ENCODE measurements at places on chromosomes 3 and 15. TPM values are rescaled to one million over a fixed set of nuclear protein-coding genes. Genes with fewer than 3 reads are reported as not detected.

Gene C3orf70
- total RNA-seq, result 0.06 TPM

Gene DZIP1L
- total RNA-seq, result 18.9 TPM

Gene PLA2G4B
- 1.2 TPM for total RNA-seq

Gene P2RY1
- total RNA-seq, result not detected

Gene CPN2
- total RNA-seq, result not detected

Gene HYAL1
- 0.23 TPM for total RNA-seq

Gene STRA6
- 0.06 TPM for total RNA-seq

Gene WDR76
- 39.1 TPM for total RNA-seq

Gene SPTBN5
- 0.69 TPM for total RNA-seq

Gene NR1D2
- 10.4 TPM for total RNA-seq

Gene P4HTM
- 21.0 TPM for total RNA-seq

Gene IL1RAP
- total RNA-seq, result 8.0 TPM

Gene KCNMB3
- total RNA-seq, result 0.63 TPM

Gene SLC28A2
- not detected for total RNA-seq

Gene ALG1L2
- not detected for total RNA-seq

DNA sequence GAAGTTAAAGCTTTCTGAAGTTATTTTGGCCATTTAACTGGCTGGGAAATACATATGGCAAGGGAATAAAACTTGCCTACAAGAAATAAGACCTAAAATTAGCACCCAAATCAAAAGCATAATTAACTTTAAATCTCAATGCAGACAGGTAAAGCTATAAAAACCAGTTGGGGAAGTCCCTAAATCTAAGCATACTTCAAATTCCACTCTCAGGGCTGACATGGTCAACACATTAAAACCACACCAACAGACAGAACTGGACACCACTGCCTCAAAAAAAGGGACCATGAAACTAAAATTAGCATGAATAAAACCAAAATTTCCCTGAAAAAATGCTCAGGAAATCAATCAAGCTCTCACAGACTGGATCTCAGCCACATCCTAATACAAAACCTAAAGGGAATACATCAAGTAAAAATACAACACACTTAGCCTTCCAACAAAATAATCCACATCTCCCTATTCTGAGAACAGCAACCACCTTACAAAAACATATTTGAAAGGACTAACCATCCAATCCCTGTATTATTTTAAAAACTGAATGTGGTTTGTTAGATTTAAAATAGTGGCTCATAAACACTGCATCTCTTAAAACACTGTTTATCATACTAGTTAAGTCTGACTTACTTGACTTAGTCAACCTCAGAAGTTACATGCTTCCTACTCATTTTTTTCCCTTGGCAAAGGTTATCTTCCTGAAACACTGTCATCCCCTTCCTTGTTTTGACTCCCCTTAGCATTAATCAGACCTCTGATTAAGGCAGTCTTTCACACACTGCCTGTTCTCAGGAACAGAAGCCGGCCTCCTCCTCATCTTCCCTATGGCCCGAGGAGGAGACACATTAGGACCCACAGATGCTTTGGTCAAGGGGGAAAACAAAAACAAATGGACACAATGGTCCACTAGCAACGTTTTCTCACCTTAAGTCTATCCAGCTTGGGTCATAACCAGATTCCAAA lies 8.3 kb downstream of the TRA2B start:
- no peak for DNase-seq

DNA sequence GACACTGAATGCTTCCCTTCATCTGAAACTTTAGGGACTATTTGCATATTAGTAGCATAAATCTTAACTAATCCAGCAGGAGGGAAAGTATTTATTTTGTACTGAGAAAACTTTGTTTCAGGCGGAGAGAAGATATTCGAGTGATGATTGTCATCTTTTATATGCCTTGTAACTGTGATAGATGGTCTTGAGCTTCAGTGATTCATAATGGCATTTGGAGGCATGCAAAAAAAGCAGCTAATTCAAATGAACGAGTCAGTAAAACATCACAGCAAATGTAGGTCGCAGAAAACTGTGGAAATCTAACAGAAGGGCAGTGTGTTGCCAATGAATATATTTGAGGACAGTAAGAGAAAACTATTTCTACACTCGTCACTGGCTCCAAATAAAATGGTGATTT lies 643.7 kb upstream of the NAALADL2 start:
- peak; percentile 28 for DNase-seq

DNA sequence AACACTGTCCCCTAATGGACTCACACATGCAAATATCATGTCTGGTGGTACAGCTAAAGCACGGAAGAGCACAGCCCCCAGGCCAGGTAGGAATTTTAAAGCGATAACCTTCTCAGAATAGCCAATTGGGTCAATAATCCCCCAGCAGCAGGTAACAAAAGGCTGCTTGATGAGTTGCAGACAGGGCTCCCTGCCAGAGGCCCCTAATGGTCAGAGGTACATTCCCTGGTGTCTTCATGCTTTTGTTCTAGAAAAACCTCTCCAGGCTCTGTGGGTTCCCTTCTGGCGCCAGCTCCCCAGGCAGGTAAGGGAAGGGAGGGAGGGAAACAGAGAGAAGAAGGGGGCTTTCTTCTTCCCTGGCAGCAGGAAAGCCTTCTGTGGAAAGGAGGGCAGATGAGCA lies 43.4 kb upstream of the PRTG start:
- DNase-seq, result no peak

DNA sequence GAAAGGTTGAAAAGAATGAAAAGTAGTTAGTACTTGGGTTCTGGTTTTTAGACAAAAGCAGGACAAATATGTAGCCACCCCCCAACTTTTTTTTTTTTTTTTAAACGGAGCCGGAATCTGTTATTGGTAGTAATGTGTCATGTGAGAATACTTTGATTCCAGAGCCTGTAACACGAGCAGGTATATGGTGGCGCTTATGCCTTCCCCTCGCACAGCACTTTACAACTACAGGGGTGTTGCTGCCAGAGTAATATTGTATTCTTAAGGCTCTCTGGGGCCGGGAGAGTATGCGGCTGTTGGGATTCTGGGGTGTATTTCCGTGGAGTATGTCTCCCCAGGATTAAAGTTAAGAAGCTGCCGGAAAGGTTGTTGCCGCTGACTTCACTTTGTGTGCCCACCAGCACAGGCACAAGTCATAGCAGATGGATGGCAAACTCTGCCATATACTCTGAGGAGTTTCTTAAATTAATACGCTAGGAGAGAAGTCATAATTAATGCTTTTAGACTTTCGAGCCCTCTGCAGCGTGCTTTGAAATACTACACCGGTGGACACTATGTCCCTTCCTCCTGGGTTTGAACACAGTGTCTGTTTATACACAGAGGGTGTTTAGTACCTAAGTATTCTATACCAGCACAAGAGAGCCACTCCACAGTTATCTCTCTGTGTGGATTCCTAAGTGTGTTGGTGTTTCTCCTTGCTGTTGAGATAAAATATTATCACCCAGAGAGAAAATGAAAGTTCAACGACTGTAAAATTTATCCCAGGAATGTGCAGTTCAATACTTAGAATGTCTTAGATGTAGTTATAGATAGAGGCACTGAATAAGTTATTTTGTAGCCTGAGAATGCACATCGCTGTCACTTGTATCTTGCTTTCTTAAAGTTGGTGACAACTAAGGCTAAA lies 1.4 kb downstream of the MBNL1 start:
- DNase-seq, result peak; percentile 64

DNA sequence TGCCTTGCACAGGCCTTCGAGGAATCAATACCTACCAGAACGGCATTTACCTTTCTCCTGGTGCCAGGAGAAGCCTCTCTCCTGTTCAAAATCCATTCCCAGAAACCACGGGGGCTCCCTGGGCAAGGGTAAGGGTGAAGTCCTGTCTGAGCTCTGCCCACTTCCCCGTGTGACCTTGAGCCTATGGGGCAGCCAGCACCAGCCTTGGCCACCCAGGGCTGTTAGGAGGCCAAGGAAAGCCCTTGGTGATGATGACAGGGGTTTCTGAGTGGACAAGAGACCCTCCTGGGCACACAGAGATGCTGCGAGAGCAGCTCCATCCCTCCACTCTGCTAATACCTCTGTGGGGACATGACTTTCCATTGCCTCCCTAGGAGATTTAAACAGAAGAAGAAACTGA lies 5.9 kb downstream of the SCN5A start:
- DNase-seq, result no peak

DNA sequence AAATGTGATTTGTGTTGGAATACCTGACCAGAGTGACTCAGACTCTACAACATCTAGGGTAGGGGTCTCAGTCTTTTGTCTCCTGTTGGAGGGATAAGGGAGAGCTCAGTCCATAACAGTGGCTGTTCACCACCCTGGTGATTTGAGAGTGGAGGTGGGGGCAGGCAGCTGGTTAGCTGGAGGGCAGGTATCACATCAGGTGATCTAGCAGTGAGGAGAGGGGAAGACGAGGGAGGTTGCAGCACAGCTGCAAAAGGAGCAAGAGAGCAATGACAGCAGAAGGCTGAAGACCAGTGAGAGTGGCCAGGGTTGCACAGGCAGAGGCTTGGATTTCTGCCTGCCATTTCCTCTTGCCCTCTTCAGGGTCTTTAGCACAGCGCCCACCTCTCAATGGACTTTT lies 38.4 kb downstream of the PLCL2 start:
- DNase-seq, result no peak

- DNase-seq, result peak; percentile 84
These were observed 30.9 kb downstream of the MGLL start for GRCh38 chr3:127791221-127791913.

DNA sequence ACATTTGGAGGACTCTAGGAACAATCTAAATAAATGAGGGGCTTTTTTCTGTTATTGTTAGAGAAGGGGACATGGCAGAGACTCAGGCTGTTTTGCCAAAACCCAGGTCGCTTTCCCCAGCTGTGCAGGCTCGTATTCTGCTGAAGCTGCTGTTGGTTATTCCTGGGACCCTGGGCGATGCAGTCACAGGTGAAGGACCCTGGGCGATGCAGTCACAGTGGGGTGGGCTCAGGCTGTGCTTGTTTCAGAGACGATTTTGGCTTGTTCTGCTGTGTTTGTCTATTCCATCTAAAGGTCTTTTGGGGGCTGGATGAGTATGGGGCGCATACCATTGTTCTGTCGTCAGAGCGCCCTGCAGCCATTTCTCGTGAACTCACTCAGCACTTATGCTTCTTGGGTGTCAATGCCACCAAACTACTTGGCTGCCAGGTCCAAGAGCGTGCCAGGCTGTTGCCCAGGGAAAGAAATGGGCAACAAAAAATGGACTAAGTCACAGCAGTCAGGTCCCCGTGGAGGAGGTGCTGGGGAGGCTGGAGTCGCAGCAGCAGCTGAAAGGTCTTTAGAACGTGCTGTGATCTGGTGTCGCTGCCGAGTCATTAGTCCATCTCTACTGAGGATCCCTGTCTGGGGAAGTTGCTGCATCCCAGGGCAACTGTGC lies 151.4 kb downstream of the CHDH start:
- DNase-seq, result no peak

- peak; percentile 27 for DNase-seq
These were observed 8.4 kb upstream of the PPP1R2 start for GRCh38 chr3:195551381-195551978.

DNA sequence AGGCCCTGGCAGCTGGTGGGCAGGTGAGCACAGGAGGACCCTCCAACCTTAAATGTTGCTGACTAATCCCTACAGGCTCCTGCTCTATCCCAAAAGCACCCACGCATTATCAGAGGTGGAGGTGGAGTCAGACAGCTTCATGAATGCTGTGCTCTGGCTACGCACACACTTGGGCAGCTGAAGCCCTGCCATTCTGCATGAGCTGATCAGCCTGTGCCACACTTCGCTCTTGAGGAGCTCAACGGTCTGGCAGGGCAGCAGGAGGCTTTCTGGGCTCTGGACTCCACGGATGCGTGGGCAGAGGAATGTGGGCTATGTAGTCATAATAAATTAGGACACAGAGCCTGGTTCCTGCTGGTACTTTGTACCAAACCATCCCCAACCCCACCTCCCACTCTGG lies 6.1 kb downstream of the MST1 start:
- DNase-seq, result no peak

DNA sequence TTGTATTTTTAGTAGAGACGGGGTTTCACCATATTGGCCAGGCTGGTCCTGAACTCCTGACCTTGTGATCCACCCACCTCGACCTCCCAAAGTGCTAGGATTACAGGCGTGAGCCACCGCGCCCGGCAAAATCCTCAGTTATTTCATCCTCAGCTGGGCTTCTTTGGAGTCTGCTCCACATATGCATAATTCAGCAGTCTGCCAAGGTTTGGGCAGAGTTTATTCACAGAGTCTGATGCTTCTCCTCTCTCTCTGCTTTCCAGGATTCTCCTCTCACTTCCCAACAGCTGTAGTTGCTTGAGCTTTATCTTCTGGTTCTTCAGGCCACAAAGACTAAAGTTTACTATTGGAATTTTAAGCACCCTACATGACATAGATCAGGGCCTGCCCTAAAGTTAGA lies 8.2 kb downstream of the ZNF106 start:
- no peak for DNase-seq

DNA sequence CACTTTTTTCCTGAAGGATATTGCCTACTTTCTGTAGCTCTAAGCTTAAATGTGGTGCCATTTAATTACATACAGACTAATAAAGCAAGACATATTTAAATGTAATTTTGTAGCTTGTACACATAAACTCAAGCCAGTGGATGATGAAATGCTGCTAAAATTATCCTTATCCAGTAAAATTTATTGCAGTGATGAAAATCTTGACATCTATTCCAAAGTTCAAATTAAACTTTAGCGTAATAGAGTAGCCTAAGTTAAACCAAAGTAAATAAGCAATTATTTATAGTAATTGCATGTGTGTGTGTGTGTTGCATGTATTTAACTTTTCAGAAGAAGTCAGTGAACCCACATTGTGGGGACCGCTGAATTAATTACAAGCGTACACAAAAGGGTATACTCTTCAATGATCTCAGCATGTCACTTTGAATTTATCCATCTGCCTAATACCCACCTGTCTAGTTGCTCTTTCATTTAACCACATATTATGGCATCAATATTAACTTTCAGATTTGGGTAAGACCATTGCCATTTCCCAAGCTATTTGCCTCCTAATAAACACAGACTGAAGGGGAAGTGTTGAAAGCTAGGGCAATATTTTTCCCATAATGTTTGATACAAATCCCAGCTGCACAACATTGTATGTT lies 85.0 kb downstream of the MECOM start:
- DNase-seq, result no peak

DNA sequence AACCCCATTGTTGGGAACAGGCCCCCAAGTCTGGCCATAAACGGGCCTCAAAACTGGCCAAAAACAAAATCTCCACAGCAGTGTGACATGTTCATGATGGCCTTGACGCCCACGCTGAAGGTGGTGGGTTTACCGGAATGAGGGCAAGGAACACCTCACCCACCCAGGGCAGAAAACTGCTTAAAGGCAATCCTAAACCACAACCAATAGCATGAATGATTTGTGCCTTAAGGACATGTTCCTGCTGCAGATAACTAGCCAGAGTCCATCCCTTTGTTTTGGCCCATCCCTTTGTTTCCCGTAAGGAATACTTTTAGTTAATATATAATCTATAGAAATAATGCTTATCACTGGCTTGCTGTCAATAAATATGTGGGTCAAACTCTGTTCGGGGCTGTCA lies 47.7 kb downstream of the KLHDC8B start:
- no peak for DNase-seq

DNA sequence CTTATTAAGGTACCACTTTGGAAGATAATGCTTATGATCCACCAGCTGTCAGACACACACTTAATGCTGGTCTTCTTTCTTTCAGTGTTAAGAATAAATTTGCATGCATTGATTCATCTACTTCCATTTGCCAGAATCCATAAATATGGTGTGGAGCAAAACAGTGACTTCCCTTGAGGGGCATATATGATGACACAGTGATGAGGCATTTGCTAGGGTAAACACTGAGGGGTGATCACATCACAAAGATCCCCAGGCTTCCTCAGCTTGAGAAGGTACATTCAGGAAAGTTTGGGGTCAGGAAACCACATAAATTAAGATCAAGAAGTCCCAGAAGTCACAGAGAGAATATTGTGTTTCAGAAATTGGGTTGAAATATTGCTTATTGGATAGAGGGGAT lies 9.9 kb upstream of the ZBED2 start:
- DNase-seq, result no peak

GRCh38 chr3:12273045-12273695 lies 15.7 kb upstream of the PPARG start:
- no peak for DNase-seq
